Esophagus squamous epithelium (tissue), 5 donors: ENCODE measurements at places on chromosomes 12 and 14.

- no peak for DNase-seq
These were observed 892.9 kb downstream of the DIO2 start for GRCh38 chr14:79318371-79318770.

DNA sequence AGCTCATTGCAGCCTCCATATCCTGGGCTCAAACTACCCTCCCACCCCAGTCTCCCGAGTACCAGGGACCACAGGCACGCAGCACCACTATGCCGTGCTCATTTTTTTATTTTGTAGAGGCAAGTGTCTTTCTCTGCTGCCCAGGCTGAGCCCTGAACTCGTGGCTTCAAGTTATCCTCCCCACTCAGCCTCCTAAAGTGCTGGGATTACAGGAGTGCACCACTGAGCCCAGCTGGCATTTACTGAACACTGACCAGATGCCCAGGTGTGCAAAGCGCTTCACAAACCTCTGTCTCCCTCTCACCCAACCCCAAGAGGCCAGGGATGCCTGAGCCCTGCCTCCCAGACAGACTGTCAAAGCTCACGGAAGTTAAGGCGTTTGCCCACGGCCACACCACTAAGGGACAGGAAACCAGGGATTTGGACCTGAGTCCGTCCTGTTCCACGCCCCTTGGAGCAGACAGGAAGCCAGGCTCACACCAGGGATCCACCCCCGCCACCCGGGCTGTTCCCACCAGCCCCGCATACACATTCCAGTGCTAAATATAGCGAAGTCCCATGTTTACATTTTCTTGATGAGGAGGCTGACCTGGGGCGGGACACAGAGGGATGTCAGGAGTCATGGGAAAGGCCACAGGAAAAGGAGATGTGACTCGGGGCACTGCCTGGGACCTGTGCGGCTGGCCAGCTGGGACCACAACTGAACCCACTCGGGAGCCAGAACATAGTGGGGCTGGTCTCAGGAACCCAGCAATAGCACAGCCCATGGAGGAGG lies 51.2 kb downstream of the TESC start:
- no peak for DNase-seq

- no peak for DNase-seq
These were observed 9.9 kb downstream of the BMAL2 start for GRCh38 chr12:27342536-27342935.

GRCh38 chr14:20811986-20812975 lies 9.6 kb upstream of the RNASE1 start:
- no peak for DNase-seq

DNA sequence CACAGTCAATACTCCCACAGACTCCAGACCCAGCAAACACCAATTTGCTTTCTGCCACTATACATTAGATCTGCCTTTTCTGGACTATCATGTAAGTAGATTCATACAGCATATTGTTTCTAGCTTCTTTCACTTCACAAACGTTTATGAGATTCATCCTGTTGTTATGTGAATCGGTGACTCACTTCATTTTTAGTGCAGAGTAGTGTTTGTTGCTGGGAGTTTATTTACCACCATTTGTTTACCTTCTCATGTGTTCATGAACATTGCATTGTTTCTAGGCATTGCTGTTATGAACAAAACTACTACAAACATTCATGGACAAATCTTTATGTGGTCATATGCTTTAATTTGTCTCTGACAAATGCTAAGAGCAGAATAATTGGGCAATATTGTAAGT lies 807.8 kb upstream of the TMEM132C start:
- DNase-seq = no peak

DNA sequence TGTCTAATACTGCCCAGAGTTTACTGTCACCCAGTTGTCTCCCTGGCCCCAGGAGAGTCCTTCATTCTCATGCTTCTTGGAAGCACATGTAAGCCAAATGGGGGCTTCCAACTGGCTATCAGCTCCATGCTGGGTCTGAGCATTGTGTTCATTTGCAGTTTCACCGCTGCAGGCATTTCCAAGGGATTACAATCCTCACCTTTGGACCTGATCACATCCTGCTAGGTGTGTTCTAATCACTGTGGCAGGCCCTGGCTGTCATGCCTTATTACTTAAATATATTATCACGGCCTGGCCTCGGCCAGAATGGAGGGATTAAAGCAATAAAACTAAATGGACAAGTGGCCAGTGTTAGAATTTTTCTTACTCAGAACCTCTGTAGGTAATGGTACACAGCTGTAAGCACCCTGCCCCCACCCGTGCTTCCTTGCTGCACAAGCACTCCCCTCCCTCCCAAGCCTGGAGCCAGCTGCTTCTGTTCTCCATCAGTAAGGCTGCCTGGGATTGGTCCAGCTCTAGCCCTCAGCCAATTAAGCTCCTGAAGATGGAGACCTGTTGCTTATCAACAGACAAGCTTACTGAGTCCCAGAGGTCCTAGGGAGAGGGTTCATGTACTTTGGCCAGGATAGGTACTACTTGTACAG lies 175.9 kb upstream of the RBM19 start:
- DNase-seq = no peak

DNA sequence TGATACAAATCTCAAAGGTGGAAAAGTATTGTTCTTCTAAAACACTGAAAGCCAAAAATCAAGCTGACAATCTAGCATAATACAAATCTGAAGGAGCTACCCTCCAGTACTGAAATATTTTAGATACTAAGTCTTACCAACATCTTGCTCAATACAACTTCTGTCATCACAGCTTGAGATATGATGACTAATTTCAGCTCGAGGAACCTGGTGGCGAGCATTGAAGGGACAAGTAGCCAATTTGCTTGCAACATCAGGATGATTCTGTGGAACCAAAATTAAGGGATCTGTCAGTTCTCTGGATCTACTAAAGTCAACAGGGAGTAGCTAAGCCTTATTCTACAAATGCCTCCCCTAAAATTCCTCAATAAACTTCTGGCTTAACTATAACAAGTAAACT lies 10.4 kb downstream of the GTSF1 start:
- DNase-seq = no peak

GRCh38 chr14:28254768-28255167 lies 511.8 kb upstream of the FOXG1 start:
- no peak for DNase-seq

DNA sequence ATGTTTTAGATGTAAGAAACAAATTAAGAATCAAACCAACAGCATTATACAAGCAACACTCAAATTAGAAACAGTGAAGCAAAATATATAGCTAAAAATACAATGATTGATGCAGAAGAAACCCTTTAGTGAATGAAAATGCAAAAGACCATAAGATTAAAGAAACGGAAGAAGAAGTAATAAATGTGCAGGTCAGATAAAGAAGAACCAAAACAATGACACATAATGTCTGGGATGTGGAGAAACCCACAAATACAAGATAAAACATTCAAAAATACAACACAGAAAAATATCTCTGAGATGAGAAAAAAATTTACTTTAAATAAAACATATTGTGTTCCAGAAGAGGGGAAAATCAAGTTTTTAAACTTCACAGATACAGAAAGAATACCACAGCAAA lies 73.4 kb upstream of the AVPR1A start:
- no peak for DNase-seq

GRCh38 chr12:90013409-90013808 lies 304.8 kb upstream of the ATP2B1 start:
- no peak for DNase-seq

DNA sequence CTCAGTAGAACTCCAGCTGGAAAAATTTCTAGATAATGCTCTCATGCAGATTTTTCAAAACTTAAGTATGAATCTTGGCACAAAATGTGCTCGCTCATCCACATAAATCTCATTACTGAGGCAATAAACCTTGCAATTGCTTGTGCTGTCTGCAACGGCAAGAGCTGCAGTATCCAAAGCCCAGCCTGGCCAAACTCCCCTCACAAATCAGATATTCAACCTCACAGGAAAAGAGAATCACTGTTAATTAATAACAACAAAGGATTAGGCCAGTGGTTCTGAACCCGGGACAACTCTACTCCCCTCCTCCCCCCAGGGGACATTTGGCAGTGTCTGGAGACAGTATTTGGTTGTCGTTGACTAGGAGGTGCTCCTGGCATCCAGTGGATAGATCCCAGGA lies 19.2 kb upstream of the CORO1C start:
- no peak for DNase-seq

- no peak for DNase-seq
These were observed 264.2 kb downstream of the TMEM132C start for GRCh38 chr12:128531170-128531569.

DNA sequence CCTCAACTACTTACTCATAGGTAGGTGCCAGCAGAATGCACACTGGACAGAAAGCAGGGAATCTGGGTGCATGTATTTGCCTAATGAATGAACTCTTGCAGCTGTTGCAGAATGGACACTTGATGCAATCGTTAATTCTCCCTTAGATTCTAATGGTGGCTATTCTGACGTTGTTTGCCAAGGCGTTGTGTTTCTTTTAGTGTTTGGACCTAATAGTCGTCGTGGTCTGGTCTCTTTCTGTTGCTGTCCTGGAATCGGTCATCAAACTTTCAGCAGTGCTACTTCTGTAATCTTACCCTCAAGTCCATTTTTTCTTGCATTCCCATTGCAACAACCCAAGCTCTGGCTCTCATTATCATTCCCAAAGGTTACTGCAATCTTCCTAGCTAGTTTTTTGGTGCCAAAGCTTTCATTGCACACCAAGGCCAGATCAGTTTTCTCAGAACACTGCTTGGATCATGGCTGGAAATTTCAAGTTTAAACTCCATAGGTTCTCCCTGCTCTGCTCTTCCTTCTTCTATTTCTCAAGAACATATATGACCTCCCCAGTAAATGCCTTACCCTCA lies 31.3 kb downstream of the BMP4 start:
- DNase-seq = no peak

GRCh38 chr12:94659346-94659930 lies 9.1 kb upstream of the TMCC3 start:
- no peak for DNase-seq

DNA sequence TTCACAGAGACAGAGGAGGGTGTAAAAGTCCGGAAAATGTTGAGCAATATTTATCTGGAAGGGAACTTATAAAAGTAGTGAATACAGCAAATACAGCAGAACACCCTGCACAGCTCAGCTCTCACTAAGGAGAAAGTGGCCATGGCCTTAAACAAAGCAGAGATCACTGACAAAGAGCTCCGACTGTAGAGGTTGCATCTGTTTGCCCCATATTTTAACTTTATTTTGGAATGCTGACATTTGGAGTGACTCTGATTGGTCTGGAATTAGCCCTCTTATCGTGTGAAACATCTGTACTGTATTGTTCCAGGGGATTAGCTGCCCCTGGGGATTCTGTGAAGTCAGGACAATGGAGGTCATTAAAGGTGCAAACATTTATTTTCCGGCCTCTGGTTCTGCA lies 1275.7 kb upstream of the FLRT2 start:
- DNase-seq = no peak

GRCh38 chr12:50597200-50598195 lies 92.7 kb downstream of the DIP2B start:
- no peak for DNase-seq

DNA sequence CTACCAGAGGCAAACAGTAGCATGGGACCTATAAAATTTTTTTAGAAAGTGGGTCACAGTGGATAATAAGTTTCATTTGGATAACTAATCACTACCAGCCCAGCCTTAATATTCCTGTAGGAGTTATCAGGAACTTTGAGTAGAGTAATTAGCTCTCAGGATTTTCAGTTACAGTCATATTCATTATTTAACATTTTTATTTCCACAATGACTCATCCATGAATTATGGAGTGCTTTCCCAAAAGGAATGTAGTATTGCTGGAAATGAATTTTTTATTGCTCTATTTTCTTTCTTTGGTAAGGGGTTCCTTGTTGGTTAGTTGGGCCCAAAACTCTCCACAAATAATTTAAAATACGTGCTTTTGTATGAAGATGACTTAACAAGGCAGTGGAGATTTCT lies 53.7 kb downstream of the ERC1 start:
- no peak for DNase-seq

DNA sequence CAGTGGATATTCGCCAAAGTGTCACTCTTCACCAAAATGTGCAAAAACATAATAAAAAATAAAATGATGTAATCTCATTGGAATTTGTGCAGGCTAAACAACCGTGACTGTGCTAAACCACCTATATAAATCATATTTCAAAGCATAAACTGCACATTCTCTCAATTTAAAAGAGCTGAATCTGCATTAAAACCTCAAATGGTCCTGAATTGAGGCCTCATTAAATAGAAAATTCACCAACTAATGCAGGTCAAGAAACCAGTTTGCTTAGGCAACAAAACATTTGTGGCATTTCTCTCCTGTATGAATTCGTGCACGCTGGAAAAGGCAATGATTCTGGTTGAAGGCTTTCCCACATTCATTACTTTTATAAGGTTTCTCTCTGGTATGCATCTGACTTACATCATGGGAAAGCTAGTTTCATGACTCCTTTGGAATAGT lies 80.1 kb upstream of the IFNG-AS1 start:
- no peak for DNase-seq

DNA sequence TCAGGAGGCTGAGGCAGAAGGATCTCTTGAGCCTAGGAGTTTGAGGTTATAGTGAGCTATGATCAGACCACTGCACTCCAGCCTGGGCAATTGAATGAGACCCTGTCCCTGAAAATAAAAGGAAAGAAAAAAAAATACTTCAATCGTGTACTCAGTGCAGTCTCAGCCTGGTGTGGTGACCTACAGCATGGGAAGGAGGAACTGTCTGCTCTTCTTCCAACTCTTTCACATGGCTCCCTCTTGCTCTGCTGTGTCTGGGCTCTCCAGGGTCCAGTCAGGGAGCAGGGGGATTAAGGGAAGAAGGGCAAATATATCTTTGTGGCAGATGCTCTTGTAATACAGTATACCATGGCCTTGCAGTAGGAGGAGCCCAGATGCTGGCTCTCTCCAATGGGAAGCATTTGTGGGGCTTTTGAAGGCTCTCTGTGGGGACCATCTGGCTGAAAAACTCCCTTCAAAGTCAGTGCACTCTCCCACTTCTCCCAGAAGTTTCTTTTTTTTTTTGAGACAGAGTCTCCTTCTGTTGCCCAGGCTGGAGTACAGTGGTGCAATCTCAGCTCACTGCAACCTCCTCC lies 76.6 kb upstream of the TMPO start:
- DNase-seq = no peak

- DNase-seq = no peak
These were observed 69.4 kb upstream of the EVL start for GRCh38 chr14:99995700-99996356.

DNA sequence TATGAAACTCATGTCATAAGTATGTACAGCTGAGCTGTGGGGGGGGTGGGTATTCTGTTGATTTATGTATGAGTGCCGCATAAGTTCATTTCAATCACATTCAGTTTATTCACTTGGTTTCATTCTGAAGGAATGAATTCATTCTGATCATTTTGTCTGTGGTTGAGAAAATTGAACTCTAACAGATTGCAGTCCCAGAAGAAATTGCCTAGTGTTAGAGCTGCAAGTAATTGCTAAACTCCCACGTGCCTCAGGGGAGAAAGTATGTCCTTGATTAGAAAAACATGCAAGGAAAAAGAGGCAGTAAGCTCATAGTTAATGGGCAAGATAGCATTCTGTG lies 442.4 kb upstream of the MGAT4C start:
- no peak for DNase-seq

- no peak for DNase-seq
These were observed 58.8 kb downstream of the RTN1 start for GRCh38 chr14:59811815-59812214.

DNA sequence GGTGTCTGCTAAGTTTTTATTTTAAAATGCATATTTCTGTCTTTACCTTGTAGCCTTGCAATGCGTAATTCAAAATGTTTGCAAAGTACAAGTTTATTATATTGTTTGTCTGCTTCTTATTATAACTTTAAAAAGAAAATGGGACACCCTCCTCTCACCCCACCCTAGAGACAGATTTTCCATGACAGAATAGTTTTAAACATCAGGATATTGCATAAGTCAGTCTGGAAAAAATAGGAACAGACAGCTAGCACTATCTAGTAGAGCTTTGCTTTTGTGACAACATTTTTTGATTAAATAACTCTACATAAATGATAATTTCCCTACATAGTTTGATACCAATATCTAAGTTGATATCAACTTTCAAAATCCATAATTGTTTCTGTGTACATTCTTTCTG lies 71.3 kb downstream of the PDE3A start:
- no peak for DNase-seq
